NCI-H1694 treated with DMSO at 0.1 percent for 48 hours (cell line): ENCODE measurements at places on chromosomes 4 and X.

- no peak for DNase-seq
Observed at GRCh38 chr4:59644765-59645164, 1555.4 kb upstream of the ADGRL3 start.

- no peak for DNase-seq
Observed at GRCh38 chr4:118318931-118319330, 33.9 kb downstream of the PRSS12 start.

DNA sequence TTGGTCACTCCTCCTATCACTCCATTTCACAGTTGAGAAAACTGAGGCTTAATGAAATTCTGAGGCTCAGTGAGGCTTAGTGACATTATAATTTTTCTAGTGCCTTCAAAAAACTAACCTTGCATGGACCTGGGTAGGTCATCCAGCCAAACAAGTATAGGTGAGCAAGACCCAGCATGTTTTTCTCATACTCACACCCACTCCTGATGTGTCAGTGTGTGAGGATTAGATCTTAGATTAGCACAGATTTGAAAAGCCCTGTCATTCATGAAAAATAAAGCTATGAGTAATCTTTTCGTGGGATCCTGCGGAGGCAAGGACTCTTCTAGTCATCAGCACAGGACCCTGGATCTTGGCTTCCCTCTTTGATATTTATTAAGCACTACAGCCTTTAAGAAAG is 146.7 kb downstream of the CHIC2 start:
- DNase-seq, result no peak

DNA sequence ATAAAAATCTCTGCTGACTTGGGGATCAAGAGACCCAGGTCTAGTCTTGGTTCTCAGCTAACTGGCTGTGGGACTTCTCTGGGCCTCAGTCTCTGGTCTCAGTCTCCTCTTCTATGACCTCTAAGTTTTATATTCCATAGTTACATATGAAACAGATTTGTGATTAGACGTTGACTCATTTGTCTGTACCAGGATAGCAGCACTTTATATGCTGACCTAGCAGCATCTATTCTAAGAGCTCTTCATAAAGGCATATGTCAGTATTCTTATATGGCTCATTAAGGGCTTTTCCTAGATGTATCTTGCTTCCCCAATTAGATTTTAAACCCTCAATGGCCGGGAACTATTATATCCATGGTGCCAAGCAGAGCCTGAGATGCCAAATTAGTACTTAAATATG is 12.7 kb downstream of the GRPR start:
- no peak for DNase-seq
